Hematopoietic multipotent progenitor cell treated with erythropoietin and hydrocortisone succinate and interleukin-3 and kit ligand, for 8 days (in vitro differentiated cells): ENCODE measurements at places on chromosomes 4 and X.

DNA sequence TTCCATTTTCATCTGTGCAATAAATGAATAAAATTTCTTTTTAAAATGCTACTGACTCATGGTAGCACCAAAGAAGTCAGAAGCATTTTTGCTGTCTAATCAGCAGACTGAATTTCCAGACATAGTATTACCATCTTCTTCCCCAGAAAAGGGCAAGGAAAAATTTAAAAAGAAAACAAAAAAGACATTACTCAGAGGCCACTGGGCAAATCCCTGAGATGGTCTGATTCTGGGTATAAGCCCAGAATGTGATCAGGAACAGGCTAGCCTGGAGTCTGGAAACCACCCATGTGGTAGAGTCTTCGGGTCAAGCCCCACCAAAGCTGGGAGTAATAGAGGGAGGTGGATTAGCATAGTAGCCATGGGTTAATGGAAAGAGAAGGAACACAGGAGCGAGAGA lies 342.8 kb downstream of the FBXW7 start:
- no peak for DNase-seq

GRCh38 chrX:9923357-9923756 lies 43.8 kb upstream of the CLDN34 start:
- no peak for DNase-seq

- DNase-seq, result no peak
Observed at GRCh38 chrX:136148391-136148790, 1.1 kb downstream of the FHL1 start.

- peak; percentile 52 for DNase-seq
Observed at GRCh38 chrX:46686003-46686645, 72.8 kb downstream of the SLC9A7 start.

DNA sequence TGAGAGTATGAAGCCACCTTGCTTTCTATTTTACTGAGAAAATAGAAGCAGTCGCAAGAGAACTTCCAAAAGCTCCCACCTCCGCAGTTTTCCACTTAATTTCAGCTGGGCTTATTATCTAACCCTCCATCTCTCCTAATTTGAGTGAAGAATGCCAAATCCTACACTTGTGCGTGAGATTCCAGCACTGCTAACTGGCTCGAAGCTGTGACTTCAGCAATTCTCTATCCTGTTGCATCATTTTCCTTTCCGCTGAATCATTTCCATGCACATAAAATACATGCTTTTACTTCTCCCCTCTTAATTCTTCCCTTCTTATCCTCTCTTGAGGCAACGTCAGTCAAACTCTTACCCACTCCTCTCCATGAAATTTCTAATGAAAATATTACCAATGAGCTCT lies 189.5 kb downstream of the GASK1B start:
- no peak for DNase-seq

GRCh38 chr4:66544281-66544680 lies 874.0 kb upstream of the EPHA5 start:
- no peak for DNase-seq

DNA sequence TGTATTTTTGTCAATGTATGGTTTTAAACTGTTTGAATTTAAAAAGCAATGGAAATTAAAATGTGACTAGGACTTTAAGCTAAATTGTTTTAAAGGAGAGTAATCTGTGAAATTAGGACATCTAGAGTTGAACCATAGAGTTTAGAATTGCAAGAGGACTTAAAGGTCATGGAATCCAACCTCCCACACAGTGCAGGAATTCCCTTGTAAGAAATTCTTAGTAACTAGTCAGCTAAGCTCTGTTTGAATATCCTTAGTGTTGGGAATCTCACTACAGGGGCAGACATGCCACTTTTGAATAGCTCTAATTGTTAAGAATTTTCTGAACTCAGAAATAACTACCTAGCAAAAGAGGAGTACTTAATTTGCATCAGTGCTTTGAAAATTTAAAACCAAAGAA lies 292.9 kb downstream of the IL1RAPL1 start:
- DNase-seq, result no peak
